ENCODE measurements at places on chromosomes 7 and 10.

GRCh38 chr7:135253851-135254771 is 20.5 kb downstream of the STRA8 start:
- peak; percentile 66 for DNase-seq

DNA sequence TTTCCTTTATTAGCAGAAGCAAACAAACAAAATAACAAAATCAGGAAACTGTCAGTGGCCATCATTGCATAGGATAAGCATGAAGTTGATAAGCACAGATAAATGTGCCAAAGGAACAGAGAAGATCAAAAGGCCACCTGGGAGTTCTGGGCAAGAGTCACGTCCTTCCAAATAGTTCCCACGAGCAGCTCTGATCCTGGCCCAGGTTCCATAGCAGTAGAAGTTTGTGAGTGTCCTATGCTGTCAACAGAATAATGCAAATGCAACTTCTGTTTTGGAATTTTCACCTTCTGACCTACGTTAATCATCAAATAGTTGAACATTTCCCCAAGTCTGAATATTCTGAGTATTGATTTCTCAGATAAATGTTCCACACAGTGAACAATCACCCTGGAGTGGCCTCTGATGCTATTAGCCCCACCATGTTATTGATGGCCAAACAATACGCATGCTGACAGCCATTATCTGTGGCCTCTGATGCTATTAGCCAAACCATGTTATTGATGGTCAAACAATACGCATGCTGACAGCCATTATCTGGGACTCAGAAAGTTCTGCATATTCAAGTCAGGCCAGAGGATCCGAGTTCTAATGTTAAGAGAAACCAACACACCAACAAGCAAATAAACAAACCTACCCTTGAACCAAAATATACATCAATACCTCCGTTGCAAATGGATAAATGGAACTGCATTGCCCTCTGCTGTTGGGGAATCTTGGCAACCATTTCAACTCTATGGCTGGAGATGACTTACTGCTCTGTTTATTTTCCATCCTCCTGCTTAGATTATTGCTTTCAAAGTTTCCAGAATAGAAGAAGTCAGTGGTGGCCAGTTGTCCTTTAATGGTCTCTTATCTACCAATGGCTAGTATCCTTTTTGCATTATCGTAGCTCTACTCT is 63.3 kb downstream of the MRC1 start:
- DNase-seq = no peak

DNA sequence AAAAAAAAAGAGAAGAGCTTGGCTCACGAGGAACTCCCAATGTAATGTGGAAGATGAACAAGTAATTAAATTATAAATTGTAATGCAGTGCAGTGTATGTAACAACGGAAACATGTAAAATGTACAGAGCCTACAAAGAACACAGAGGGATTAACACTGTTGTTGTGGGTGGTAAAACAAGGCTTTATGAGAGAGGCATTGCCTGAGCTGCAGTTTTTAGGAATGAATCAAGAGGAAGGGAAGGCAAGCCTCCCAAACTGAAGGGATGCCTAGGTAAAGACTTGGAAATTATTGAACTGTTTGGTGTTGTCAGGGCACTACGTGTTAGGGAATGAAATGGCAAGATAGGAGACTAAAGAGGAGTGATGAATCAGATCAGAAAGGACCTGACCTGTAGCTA is 213.7 kb downstream of the HTR7 start:
- no peak for DNase-seq

- DNase-seq = no peak
Observed at GRCh38 chr10:118033905-118034304, 12.8 kb downstream of the RAB11FIP2 start.

- no peak for DNase-seq
Observed at GRCh38 chr10:100927266-100927665, 14.5 kb downstream of the SLF2 start.

DNA sequence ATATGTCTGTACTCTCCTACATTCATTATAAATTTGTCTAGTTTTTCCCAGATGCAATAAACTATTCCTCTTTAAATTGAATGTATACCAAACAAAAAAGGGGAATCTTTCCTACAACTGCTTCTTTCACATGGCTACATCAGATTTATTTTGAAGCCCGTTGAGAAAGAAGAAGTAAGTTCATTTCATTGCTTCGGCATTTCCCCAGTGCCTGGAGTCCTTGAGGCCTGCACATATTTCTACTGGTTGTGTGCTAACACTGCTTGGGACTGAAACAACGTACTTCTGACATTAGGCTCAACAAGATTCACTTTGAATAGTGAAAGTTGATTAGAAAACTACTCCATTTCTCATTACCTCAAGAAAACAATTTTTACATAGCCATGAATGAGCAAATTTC is 201.7 kb downstream of the PHF14 start:
- DNase-seq = no peak

- DNase-seq = peak; percentile 59
Observed at GRCh38 chr7:142357953-142358520, 100.2 kb upstream of the PRSS58 start.

- no peak for DNase-seq
Observed at GRCh38 chr7:139422126-139422525, 61.3 kb downstream of the KLRG2 start.

- no peak for DNase-seq
Observed at GRCh38 chr10:123392182-123392963, 238.2 kb downstream of the BUB3 start.

DNA sequence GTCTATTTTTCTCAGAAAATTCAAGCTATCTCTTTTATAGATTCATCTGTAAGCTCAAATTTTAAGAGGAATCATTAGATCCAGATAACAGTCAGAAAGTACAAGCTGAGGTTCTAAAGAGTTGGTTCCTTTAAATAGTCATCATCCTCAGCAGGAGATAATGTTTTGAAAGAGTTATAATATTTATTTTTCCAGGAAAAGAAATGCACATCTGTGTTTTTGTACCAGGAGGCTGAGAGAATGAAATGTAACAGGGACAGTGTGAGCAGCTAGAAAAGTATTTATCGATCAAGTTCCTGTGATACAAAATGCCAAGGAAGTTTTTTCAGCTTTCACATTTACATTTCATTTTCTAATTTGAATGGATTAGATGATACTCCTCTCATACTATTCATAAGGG is 120.2 kb upstream of the LRRTM3 start:
- no peak for DNase-seq

- DNase-seq = no peak
Observed at GRCh38 chr10:29637537-29637936, 2.8 kb upstream of the SVIL start.

DNA sequence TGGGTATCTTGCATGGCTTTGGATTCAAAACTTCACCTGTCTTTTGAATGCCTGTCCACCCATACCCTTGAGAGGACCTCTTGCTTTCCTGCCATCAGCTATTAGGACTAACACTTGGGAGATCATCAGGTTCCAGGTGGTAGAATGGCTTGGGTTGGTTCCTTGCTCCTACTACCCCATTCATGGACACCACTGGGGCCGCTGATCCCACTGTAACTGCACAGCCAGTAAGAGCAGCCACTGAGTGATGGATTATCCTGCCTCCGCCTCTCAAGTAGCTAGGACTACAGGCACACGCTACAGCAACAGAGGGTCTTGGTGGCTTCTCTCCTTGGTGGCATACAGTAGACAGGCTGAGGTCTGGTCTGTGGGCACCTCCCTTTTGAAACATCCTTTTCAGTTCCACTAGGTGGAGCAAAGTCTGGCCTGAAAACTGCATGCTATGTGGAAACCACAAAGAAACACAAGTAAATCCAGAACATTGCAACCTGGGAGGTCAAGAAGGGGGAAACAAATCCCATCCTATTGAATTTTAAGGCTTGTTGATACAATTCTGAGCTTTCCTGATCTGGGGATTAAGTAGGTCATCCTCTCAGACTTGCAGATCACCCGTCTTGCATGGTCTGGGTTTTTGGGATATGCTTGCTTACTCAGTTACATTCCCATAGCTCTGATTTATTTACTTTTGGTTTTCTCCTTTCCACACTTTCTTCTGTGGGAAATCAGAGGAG is 9.4 kb downstream of the WBP1L start:
- peak; percentile 59 for DNase-seq

DNA sequence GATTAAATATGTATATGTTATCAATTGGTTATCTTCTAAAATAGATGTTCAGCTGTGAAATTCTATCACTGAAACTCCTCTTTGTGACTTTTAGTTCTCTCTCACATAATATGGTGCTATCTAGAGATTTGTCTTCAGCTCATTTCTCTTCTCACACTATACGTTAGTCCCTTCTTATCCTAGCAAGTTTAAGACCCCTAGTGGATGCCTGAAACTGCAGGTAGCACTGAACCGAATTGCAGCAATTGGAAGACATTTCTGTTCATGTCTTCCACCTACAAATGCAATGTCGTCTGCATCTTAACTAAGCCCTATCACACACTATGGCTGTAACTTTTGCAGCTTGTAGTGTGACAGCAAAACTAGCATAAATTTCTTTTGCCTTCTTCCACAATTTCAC is 442.7 kb upstream of the POM121L12 start:
- DNase-seq = no peak

DNA sequence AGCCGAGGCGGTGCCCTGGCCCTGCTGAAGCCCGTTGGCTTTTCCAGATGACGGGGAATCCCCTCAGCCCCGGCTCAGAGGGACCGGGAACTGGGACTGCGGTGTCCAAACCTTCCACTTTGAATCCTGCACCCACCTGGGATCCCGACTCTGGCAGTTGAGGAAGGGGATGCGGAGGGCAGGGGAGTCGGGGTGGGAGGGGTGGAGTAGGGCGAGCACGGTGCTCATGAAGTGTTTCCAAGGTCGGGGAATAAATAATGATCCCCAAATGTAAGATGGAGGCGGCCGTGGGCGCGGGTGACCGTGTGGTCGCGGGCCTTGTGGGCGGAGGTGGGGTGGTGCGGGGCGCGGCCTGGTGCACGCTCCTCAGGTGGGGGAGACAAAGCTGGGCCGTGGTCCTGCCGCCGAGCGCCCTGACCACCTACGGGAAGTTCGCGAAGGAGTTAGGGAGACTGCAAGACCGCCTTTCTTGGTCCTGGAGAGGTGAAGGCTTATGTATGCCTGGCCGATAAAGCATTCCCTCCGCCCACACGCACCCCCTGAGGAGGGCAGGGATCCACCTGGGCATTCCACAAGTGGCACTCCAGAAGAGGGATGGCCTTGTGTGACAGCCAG is 1.4 kb downstream of the MTURN start:
- no peak for DNase-seq

DNA sequence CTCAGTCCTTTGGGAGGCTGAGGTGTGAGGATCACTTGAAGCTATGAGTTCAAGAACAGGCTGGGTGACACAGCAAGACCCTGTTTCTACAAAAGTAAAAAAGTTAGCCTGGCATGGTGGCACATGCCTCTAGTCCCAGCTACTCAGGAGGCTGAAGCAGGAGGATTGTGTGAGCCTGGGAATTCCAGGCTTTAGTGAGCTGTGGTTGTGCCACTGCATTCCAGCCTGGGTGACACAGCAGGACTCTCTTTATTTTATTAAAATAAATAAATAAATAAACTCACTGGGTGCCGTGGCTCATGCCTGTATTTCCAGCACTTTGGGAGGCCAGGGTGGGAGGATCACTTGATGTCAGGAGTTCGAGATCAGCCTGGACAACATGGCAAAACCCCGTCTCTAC is 607.9 kb downstream of the CALN1 start:
- DNase-seq = no peak

GRCh38 chr7:112042631-112043030 is 163.6 kb downstream of the DOCK4 start:
- DNase-seq = no peak

DNA sequence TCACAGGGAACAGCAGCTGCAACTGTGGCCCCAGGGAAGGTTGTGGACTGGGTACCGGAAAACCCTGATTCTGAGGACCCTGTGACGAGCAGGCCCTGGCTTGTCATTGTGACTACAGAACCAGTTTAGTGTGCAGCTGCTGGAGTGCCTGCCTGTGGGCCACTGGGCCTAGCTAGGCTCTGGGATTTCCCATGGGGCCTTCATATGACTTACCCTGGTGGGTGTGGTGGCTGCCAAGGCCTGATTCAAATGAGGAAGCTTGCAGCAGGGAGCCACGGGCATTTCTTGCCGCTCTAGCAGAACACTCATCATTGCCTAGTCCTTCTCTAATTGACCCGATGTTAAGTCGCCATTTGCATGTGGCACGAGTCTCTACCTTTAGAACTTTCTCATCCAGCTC is 14.7 kb upstream of the CAMK2G start:
- DNase-seq = peak; percentile 19

- no peak for DNase-seq
Observed at GRCh38 chr10:132480356-132480755, 57.2 kb upstream of the INPP5A start.

GRCh38 chr7:101255796-101256195 is 10.9 kb upstream of the FIS1 start:
- no peak for DNase-seq

- no peak for DNase-seq
Observed at GRCh38 chr7:145394126-145394525, 558.3 kb upstream of the TPK1 start.

- no peak for DNase-seq
Observed at GRCh38 chr10:5779730-5780129, 33.5 kb downstream of the GDI2 start.

DNA sequence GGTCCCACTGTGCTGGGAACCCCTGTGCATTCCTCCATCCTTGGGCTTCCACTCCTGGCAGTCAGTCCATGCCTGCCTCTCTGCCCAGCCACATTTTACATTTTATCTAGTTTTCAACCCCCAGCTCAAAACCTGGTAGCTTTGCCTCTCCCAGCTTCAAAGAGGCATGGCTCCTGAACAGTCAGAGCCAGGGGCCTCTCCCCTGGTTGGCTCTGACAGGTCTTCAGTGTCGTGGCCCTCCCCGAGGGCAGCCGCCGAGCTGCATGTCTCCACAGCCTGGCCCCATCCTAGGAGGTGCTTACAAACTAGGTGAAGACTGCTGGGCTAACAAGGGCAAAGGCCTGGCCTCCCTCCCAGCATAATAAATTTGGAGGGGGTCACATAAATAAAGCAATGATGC is 14.8 kb downstream of the COBL start:
- no peak for DNase-seq

GRCh38 chr7:155000795-155001194 is 2.1 kb downstream of the PAXIP1 start:
- DNase-seq = no peak

- DNase-seq = no peak
Observed at GRCh38 chr10:29826221-29826620, 191.4 kb upstream of the SVIL start.

DNA sequence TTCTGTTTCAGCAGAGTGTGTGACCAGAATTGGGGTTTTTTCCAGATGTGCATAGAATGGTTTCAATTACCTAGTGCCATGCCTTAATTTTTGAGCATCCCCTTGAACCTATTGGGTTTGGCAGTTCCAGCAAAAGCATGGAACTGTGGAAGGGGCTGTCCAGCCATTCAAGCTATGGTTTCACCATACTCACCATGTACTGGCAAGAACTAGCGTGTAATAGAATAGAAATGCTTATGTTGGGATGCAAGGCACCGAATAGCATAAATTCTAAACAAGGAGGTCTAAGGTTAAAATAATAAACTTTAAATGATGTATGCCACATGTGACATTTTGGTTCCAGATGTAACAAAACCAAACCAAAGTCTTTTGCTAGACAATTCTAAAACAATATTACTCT is 91.4 kb downstream of the MTERF1 start:
- no peak for DNase-seq

- DNase-seq = peak; percentile 53
Observed at GRCh38 chr10:69685802-69686585, 55.9 kb downstream of the FAM241B start.
